ENCODE measurements at places on chromosomes 5 and 9.

DNA sequence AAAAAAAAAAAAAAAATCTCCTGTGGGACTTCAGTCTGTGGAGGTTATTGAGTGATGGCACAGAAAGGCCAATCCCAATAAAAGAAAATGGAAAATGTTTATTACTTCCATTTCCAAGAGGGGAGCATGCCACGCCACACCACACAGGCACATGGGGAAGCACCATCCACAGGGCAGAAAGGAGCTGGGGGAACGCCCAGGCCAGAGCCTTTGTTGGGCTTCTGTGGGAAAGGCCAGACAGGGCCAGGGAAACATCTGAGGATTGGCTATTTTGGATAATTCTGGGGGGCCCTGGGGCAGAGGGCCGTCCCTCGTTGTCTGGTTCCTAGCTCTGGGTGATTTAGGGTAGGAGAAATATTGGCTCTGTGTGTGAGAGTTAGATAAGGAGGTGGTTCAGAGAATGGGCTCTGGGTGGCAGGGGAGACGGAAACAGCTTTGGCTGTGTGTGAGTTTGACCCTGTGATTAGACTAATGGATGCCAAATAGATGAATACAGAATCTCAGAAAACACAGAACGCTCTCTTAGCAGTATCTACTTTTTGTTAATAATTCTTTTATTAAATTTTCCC is 49.0 kb upstream of the ABL1 start:
- DNase-seq, result no peak

GRCh38 chr9:127707766-127708165 is 978 bp downstream of the CFAP157 start:
- DNase-seq, result peak; percentile 35

- DNase-seq, result no peak
Observed at GRCh38 chr9:120839146-120839545, 3.6 kb downstream of the PSMD5 start.

- no peak for DNase-seq
Observed at GRCh38 chr9:127347831-127348776, 48.9 kb upstream of the SLC2A8 start.

- no peak for DNase-seq
Observed at GRCh38 chr5:58074222-58074621, 385.7 kb downstream of the PLK2 start.

GRCh38 chr9:3850098-3850497 is 324.3 kb upstream of the RFX3 start:
- DNase-seq, result no peak

- no peak for DNase-seq
Observed at GRCh38 chr9:21690561-21690960, 111.9 kb upstream of the MTAP start.

- no peak for DNase-seq
Observed at GRCh38 chr5:43348861-43349363, 35.7 kb upstream of the HMGCS1 start.

GRCh38 chr5:153672347-153673090 is 182.0 kb downstream of the GRIA1 start:
- DNase-seq, result no peak

DNA sequence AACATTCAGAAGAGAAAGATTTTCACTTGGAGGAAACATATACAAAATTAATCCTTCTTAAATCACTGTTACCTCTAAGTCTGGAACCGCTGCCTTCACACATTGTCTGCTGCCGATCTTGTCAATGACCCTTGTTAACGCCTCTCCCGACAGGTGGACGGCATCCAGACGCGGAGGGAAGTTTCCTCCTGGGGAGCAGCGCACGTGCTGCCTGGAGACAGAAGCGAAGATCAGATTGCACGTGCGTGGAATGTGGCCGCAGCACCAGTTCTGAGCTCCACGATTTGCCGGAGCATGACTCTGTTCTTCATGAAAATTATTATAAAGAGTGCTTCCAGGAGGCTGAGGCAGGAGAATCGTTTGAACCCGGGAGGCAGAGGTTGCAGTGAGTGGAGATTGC is 183.6 kb upstream of the IRX4 start:
- DNase-seq, result no peak

- DNase-seq, result no peak
Observed at GRCh38 chr9:113139225-113139829, 11.5 kb upstream of the SLC31A2 start.

GRCh38 chr9:134434894-134435506 is 108.7 kb downstream of the RXRA start:
- DNase-seq, result no peak

GRCh38 chr5:149757197-149757947 is 27.3 kb downstream of the PPARGC1B start:
- DNase-seq, result no peak

DNA sequence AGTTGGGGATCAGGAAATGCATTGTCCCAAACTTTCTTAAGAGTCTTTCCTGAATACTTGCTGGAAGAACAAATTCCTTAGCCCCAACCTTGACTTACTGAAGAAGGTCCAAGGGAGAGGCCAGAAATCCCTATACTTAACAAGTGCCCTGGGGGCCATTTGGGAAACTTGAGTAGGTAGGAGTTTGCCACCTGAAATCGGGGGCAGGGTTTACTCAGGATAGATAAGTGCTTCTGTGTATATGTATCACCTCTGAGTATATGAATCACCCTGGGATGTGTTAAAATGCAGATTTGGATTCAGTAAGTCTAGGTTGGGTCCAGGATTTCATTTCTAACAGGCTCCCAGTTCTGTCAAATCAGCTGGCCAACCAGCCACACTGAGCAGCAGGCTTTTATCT is 47.9 kb upstream of the MYO10 start:
- no peak for DNase-seq

- DNase-seq, result no peak
Observed at GRCh38 chr5:80368661-80369480, 39.0 kb upstream of the ZFYVE16 start.

- peak; percentile 4 for DNase-seq
Observed at GRCh38 chr5:159017786-159018185, 81.9 kb downstream of the EBF1 start.

GRCh38 chr9:133603135-133603927 is 5.9 kb downstream of the FAM163B start:
- DNase-seq, result no peak

GRCh38 chr5:144979516-144980264 is 809.0 kb downstream of the KCTD16 start:
- DNase-seq, result no peak

DNA sequence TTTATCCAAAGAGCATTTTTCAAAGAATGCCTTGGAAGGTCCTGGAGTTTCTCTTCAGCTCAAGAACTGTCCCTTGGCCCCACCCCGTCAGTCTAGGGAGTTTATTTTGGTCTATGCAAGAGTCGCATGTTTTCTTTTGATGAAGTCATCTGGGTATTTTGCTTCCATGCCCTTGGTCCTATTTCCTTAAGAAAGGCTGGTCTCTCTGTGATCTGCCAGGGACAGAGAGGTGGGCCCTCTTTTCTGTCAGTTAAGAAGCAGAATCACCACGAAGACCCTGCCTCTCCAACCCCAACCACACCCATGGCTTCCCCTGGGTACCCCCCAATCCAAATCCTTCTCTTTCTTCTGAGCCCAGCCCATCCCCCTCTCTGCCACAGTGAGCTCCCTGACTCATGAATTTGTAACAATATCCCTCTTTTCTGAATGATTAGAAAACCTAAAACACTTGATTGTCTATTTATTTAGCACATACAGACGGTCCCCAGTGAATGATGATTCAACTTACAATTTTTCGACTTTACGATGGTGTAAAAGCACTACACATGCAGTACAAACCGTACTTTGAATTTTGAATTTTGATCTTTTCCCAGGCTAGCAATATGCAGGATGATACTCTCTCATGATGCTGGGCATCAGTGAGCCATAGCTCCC is 163.5 kb upstream of the ADRA1B start:
- DNase-seq, result no peak

DNA sequence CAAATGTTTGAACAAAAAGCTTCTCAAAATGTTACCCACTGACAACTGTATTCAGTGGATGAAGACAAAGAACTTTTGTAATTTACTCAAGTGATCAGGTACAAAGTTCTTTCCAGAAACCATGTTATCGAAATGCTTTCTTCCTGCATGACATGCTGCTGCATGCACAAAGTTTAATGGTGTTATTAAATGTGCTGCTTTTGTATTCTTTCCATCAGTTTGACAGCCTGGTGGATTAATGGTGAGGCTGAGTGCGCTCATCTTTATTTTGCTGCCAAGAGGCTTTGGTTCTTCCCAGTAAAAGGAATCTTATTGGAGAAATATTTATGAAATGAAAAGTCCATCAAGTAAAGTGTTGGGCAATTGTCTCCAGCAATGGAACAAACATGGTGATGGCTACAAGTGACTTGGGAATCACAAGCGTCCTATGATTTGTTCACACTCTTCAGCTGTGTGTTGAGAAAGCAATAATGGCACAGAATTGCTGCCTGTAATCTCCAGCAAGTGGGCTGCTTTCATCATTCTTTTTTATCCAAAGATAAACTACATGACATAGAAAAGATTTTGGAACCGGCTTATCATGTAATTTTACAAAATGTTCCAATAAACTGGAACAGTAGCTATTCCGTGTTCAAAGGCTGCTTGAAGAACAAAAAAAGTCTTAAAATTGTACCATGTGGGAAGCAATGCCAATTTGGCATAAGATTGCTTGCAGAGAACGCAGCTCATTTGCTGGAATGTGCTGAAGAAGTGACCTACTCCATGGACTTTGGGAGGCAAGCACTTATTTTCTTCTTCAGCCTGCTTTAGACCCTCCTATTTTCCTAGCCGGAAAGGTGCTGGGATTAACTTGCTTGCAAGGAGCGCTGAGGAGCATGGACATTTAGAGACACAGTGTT is 153.1 kb downstream of the HSD17B3 start:
- no peak for DNase-seq

GRCh38 chr5:150498501-150498900 is 9.4 kb upstream of the NDST1 start:
- DNase-seq, result no peak

DNA sequence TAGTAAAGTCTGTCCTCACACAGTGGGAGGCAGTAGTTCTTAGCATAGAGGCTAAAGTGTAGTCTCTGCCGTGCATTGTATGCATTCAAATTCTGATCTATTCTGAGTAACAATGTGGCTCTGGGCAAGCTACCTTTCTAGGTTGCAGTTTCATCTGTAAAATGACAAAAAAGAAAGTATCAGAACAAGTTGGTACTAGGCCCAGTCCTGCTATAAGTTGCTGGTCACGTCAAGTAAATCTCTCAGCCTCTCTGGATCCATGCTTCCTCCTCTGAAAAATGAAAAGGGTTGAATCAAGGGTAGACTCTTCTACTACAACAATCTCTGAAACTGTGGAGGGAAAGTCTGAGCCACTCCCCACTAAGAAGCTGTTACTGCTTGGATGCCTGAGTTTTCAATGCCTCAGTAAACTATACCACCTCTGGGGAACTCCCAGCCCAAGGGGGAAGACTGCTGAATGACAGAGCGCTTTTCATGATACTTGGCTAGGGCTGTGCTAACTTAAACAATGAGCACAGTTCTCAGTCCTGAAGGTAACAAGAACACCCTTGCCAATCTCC is 34.5 kb upstream of the SPARC start:
- peak; percentile 9 for DNase-seq

DNA sequence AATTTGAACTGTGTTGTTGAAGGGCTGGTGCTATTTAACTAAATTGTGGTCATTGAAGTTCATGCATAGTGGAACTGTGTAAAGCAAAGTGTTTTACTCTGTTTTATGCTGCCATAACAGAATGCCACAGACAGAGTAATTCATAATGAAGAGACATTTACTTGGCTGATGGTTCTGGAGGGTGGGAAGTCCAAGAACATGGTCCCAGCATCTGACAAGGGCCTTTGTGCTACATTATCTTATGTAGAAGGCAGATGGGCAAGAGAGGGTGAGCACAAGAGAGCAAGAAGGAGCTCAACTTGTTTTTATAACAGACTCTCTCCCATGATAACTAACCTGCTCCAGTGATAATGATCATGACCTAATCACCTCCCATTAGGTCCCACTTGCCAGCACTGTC is 101.9 kb upstream of the NR3C1 start:
- no peak for DNase-seq

- DNase-seq, result no peak
Observed at GRCh38 chr5:138469540-138470321, 4.5 kb downstream of the EGR1 start.

DNA sequence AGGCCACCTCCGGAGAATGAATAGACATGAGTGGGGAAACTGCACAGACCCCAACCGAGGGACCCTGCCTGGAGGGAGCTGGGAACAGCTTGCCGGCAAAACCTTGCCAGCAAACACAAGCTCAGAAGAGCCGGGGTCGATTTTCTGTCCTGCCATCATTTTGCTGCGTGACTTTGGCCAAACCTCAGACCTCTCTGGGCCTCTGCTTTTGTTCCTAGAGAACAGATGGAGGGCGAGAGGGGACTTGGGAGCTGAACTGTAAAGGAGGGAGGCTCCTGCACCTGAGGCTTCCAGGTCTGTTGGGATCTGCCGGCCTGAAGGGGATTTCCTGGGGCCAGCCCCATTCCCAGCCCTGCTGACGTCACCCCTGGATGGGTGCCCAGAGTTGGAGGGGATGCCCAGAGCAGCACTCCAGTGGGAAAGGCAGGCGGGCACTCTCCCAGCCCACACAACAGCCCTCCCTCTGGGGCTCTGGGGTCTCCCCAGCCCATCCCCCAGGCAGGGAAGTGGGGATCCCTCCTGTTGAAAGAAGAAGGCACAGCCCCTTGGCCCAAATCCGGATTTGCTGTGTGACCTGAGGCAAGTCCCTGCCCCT is 40.4 kb upstream of the SYNPO start:
- DNase-seq, result no peak

DNA sequence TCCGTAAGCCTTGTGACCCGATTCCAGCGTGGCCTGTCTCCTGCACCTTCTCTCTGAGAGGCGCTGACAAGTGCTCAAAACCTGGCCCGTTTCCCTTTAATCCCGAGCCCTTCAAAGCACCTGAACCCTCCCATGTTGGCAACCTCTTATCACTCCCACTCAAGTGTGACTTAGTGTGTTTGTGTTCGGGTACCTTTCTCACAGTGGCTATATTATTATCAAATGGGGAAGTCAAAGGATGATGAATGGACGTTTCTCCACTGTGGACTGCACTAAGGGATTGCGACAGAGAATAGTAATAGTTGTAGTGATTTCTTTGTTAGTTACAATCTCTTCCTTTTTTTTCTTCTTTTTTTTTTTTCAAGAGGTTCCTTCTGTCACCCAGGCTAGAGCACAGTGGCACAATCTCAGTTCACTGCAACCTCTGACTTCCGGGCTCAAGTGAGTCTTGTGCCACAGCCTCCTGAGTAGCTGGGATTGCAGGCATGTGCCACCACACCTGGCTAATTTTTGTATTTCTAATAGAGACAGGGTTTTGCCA is 65.4 kb upstream of the TNFSF8 start:
- DNase-seq, result no peak

- no peak for DNase-seq
Observed at GRCh38 chr5:81241961-81242648, 9.0 kb downstream of the CKMT2 start.

Measured in stimulated activated CD4-positive, alpha-beta T cell treated with anti-CD3 and anti-CD28 coated beads, Interleukin-15, amount 100 ng/mL, for 24 hours (primary cell).